Psoas muscle (tissue), 8 donors: ENCODE measurements at places on chromosomes 7 and 10. TPM values are rescaled to one million over a fixed set of nuclear protein-coding genes. Genes with fewer than 3 reads are reported as not detected.
A peak's percentile ranks its signal among the peaks of the same experiment; 100 is the strongest.

- DNase-seq = no peak
Observed at GRCh38 chr7:116574025-116574822, 49.4 kb downstream of the CAV1 start.

- DNase-seq = no peak
Observed at GRCh38 chr10:69014171-69014570, 25.6 kb downstream of the KIFBP start.

DNA sequence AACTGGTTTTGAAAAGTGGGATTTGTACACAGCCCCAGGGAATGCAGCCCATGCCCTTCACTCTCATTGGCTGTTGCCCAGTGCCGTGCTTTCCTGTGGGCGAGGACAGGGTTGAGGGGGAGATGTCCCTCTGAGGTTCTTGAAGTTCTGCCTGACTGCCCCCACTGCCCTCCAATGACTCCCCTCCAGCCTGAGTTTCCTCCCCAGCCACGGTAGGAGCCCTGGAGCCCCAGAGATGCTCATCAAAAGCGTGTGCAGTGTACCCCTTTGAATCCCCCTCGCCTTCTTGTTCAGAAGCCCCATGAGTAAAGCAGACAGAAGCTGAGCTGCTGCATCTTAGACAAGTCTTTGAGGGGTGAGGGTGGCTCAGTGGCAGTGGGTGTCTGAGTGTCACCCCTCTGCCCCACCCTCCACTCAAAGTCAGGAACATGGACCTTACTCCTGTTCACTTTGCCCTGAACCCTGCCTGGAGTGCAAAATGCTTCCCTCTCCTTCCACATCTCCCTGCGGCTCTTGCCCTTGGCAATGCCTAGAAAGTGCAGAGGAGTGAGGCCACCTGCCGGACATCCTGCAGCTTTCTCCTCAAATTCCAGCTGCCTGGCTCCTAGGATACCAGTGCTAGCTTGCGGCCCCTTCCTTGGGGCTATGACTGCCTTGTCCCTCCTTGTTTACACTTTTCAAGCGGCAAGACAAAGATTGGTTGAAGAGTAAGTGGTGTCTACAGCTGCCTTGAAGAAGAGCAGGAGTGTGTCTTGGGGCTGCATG lies 19.9 kb downstream of the FAM241B start:
- DNase-seq = no peak

- DNase-seq = no peak
Observed at GRCh38 chr7:26624839-26625238, 239.6 kb downstream of the SKAP2 start.

GRCh38 chr7:128963327-128963757 lies 25.6 kb downstream of the IRF5 start:
- no peak for DNase-seq

DNA sequence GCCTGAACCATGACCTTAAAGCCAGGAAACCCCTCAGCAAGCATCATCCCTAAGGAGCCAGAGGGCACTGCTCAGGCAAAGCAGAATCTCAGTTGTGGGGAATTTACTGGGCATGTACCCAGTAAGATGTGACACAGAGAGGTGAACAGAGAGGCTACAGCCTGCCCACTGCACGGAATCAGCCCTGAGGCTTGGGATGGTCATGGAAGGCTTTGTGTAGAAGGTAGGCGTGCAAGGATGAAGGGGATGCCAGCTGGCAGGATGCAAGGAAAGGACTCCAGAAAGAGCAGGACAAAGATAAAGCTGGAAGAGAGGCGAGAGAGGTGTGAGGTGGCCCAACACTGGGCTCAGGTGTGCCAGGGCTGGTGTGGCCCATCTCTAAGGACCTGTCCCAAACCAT lies 2.4 kb upstream of the AIFM2 start:
- DNase-seq = no peak

- DNase-seq = no peak
Observed at GRCh38 chr10:34155812-34156211, 659.3 kb downstream of the PARD3 start.

DNA sequence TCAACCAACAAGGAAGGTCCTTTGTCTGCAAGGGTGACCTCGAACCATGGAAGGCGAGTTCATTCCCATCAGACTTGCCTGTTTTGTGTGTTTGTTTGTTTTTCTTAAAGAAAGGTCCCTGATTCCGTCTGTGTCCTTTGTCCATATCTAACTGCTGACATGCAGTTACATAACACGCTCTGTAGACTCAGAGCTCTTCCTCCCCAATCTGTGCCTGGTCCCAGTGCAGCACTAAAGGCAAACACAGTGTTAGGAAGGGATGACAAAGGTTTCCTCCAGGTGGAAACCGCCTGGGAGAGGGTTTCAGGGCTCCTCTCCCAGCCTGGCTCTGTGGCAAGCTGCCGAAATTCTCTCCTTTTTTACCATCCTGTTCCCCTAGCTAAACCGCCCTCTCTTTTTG lies 13.4 kb downstream of the JCAD start:
- DNase-seq = no peak

DNA sequence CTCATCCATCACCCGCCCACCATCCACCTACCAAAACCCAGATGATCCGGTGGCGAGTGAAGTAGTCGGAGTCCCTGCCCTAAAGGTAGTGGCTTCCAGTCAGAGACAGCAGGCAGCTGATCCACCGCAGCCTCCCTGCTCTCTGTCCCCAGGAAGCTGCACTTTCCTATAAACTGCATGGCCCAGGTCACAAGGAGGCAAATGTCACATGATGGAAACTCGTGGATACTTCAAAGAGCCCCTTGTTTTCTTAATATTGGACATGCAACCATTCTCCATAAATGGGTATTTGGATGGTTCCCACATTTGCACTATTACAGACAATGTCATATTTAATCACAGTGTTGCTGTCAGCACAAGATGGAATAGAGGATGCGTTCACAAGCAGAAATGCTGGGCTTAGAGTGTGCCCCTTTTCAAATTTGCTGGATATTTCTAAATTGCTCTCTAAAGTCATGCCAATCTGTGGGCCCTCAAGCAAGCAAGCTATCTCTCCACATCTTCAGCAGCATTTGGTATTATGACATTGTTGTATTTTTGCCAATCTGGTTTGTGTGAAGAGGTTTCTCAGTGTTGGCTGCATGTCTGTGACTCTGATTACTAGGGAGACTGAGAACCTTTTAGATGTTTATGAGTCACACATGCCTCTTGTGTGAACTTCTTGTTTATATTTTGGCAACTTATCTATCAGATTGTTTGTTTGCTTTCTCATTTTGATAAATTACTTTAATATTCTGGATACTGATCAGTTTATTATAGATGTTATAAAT lies 822.0 kb downstream of the TNS3 start:
- no peak for DNase-seq

GRCh38 chr7:149547126-149547525 lies 49.5 kb upstream of the ZNF746 start:
- no peak for DNase-seq

DNA sequence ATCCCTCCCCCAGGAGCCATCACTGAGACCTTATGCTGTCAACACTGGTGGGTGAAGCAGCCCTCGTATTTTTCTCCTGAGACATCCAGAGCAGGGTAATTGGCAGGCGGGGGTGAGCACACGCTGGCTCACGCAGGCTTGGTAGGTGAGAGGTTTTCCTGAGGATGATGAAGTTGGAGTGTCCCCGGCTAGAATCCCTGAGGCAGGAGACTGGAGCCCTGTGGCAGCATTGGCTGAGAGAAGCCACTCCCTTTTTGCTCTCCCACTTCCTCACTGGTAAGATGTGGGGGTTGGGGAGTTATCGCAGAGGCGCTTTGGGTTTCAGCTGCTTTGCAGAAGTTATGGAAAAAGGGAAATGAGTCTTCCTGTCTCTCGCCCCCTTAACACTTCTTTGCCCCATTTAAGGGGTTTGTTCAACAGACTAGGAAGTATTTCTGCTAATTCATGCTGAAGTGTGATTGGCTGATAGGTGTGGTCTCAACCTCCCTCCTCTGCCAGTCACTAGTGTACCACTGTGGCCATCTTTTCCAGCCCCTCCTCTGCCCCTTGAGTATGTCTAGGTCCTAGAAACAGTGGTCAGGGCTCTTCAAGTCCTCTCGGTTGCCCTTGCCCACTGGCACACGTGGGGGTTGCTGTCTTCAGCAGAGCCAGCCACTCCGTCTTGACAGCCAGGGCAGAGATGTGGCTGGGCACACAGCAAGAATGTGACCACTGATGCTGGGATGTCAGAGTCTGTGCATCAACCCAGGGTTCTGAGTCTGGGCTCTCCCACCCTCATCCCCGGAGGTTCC lies 5.7 kb downstream of the ARPC1B start:
- DNase-seq = no peak

DNA sequence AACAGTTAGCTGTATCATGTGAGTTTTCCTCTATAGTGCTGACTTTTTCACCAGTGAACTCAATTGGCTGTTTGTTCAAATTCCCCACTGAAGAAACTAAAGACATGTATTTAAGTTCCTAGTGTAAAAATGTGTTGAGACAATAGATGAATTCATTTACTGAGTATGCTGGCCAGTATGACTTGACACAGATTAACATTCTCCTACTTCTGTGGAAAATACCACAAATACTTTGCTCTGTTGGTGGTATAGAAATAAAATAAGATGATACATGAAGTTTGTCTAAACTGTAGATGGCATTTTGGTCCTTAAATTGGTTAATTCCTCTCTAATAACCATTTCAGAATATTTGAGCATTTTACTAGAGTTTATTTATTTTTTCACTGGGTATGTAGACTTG lies 227.7 kb upstream of the TEX47 start:
- DNase-seq = no peak

DNA sequence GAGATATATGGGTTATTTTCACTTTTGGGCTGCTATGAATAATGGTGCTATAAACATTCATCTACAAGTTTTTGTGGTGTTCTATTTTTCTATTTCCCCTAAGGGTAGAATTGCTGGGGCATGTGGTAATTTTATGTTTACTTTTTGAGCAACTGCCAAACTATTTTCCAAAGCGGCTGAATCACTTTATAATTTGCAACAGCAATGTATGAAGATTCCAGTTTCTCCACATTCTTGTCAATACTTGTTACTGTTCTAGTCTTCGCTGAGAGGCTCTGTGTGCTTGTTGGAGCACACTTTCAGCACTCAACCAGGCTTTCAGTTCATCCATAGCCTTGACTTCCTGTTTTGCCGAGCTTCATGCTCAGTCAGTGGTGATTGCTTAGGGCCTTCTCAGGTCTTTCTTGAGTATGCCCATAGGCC lies 39.0 kb downstream of the ADK start:
- DNase-seq = no peak

DNA sequence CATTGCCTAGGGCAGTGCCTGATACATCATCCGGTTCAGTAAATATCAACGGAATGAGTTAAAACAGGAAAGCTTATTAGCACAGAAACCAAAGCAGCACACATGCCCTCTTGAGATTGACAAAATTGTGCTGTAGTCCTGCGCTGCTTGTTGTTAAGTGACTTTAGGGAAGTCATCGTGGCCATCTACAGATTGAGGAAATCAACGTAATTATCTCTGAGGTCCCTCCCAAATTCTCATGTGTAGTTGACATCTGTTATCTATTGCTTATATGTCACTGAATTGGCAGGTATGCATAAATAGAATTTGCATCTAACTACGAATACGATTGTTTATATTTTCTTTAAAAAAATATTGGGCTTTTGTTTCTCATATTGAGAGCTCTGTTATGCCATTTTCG lies 3.5 kb upstream of the GNB2 start:
- DNase-seq = no peak

DNA sequence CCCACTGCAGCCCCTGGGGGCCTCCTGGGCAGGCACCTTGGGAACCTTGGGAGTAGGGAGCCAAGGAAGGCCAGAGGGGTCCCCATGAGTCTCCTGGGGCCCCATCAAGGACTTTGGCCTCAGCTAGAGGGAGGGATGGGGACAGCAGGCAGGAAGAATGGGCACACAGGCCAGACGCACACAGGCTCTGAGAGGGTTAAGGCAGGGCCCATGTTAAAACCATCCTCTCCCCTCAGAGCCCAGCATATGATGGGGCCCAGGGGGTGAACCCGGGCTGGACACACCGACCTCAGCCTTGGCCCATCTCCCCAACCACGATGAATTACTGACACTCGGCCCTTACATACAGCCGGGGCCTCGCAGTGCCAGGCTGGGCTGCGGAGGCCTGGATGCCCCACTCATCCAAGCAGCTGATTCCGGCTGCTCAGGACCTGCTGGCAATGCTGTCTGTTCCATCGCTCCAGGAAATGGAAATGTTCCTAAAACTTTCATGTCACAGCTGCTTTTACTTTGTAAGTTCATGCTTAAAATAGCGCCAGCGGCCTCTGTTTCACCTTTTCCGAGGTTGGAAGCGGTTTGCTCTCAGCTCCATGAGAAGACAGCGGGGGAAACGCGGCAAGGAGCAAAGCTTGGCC lies 17.3 kb upstream of the INPP5A start:
- peak; percentile 63 for DNase-seq

- DNase-seq = no peak
Observed at GRCh38 chr7:18754766-18755165, 259.2 kb downstream of the HDAC9 start.

DNA sequence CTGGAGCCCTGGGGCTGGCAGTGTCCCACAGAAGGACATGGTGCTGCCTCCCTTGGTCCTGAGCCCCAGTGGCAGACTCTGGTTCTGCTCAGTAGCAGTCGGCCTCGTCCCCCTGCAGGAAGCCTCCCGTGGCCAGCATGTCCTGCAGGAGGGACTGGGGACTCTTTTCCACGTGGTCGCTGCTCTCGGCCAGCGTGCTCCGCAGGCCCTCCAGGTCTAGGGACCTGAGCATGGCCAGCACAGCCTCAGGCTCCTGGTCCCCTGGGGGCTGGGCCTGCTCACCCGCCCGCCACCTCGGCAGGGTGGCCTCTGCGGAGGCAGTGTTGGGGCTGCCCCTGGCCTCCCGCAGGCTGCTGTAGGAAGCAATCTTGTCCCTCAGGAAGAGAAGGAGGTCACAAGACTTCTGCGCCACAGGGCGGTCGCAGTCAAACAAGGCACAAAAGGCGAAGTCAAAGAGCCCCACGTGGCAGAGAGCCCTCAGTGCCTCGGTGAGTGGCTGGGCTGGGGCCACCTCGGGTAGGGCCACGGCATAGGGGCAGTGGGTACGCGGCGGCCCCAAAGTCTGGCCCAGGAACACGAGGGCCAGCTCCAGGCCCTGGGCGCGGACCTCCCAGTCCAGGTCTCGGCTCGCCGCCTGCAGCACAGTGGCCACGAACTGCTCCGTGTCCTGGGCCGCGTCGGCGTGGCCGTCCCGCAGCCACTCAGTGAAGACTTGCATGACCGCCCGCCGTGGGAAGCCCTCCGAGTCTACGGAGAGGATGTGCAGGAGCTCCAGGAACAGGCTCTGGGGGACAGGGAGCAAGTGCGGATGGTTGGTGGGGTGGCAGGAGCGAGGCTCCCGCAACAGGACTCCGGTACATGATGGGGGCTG lies 17.1 kb downstream of the BRAT1 start:
- peak; percentile 17 for DNase-seq

MMD2 gene
- total RNA-seq = not detected

DGKI gene
- 0.56 TPM for total RNA-seq

ABCC2 gene
- 0.64 TPM for total RNA-seq

CALML3 gene
- not detected for total RNA-seq

LRRD1 gene
- total RNA-seq = not detected

AOAH gene
- 2.1 TPM for total RNA-seq

PAX2 gene
- not detected for total RNA-seq

IRF5 gene
- 1.6 TPM for total RNA-seq

WBP1L gene
- 58.8 TPM for total RNA-seq

NSUN5 gene
- total RNA-seq = 18.2 TPM

WEE2 gene
- not detected for total RNA-seq

MSANTD7 gene
- total RNA-seq = 6.2 TPM

SVOPL gene
- not detected for total RNA-seq
